Lower lobe of right lung (tissue), 2 donors: ENCODE measurements at places on chromosomes 2 and 18.

- DNase-seq: no peak
Observed at GRCh38 chr2:54559593-54560145, 103.5 kb downstream of the SPTBN1 start.

- DNase-seq: no peak
Observed at GRCh38 chr18:9757827-9758621, 49.9 kb downstream of the RAB31 start.

DNA sequence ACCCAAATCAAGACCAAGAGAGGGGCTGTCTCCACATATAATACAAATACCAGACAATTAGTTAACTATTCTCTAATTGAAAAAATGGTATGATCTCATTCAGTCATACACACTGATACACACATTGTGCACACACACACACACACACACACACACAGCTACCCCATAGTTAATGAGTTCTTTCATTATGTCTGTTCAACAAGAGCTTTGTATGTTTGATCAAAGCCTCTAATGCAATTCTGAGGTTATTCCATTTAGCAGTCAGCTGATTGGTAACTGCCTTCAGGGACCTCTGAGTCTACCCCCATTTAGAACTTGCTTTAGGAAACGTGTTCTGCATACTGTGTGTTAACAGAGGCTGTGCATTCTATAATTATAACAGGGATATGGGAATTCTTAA lies 741.4 kb upstream of the LRRTM4 start:
- DNase-seq: no peak

- no peak for DNase-seq
Observed at GRCh38 chr2:135451966-135452365, 79.1 kb downstream of the ZRANB3 start.

GRCh38 chr2:26668041-26668440 lies 24.5 kb upstream of the KCNK3 start:
- no peak for DNase-seq

DNA sequence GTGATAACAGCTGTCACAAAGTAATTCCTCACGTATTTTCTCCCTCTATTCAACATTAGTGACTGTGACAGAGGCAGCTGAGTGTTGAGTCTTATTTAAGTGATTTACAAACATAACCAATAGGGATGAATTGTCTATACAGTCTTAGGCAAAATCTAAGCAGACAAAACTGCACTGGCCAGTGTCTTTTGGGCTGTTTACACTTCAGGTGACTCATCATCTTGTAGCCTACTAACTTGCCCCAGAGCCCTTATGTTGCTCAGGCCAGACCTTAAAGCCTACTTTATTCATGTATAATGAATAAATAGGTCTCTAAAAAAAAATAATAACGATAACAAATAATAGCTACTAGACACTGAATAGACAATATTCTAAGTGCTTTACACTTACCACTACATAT lies 17.2 kb downstream of the THOC1 start:
- no peak for DNase-seq

DNA sequence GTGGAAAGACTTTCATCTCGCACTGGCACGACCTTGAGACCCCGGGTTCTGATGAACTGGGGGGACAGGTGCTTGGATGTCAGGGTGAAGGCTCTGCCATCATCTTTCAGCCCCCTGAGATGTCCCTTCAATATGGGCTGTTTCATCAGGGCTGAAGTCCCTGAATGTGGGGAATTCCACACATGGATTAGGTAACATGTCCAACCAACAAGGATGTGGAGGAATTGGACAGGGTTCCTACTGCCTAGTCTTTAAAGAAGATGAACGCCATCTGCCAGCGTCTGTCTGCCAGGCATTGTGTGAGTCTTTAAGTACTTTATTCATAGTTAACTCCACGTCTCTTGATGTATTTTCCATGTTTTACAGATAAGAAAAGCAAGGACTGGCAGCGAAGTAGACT lies 5.9 kb upstream of the GRHL1 start:
- no peak for DNase-seq

- DNase-seq: no peak
Observed at GRCh38 chr2:162972383-162972782, 133.8 kb upstream of the KCNH7 start.

DNA sequence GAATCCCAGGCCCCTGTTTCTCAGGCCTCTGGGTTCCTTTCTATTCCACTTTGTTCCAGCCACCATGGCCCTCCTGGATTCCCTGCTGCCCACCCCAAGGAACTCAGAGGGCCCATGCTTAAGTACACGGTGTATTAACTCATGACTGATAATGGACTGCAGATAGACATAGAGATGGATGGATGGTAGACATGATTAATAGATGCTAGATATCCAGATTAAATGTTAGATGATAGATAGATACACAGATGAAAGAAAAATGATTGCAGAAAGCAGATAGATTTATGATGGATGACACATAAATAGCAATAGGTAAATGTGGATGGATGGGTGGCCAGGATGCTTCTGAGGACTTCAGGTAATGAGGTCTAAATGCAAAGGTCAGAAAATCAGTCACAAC lies 278.0 kb downstream of the CELF4 start:
- no peak for DNase-seq

DNA sequence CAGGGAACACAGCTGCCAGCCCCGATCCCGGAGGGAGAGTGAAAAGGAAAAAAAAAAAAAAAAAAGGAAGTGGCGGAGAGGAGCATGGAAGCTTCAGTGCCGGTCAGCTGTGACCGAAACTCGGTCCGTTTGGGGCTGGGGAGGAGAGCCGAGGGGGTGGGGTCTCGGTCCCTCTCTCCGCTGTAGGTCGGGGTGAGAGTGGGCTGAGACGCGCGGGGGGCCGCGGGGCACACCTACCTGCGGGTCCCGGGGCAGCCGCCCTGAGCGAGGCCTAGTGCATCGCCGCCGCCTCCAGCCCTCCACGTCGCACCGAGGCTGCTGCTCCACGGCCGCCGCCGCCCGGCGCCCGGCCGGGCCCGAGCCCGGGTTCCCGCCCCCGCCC lies 536 bp downstream of the VPS54 start:
- peak; percentile 75 for DNase-seq

GRCh38 chr2:224956706-224957105 lies 85.6 kb downstream of the DOCK10 start:
- DNase-seq: no peak

DNA sequence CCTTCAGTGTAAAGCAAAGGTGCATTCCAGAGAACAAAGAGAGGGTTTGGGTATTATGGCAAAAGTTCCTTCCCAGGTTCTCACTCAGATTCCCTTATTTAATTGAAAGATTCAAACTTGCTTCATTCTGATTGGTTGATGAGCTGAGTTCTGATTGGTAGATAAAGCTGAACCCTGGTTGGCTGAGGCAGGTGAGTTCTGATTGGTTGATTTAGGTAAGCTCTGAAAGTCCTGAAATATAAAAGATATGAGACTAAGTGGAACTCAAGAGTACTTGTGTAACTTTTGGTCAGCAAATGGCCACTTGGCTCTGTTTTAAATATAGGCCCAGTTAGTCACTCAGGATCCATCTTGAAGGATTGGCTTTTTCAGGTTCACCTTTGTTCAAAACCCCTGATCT lies 99.8 kb upstream of the FBXO11 start:
- no peak for DNase-seq

DNA sequence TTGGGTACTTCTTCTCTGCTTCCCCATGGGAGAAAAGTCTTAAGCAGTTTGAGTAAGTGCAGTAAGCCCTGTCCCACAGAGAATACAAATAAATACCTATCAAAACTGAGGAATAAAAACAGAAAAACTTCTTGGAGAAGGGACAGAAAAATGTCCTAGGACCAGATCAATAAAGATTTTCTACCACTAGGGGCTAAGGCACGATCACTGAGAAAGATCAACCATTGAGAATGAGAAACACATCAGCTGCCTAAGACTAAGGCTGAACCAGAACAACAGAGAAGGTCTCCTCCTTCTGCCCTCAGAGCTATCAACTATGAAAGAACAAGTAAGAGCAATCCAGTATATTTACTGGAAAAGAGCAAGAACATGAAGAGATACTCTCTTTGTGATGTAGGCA lies 763.6 kb upstream of the LRRTM1 start:
- DNase-seq: no peak

- no peak for DNase-seq
Observed at GRCh38 chr18:31943878-31944816, 1.2 kb upstream of the TRAPPC8 start.

- DNase-seq: no peak
Observed at GRCh38 chr2:159096901-159097300, 128.5 kb downstream of the TANC1 start.

- no peak for DNase-seq
Observed at GRCh38 chr18:49934457-49934856, 121.1 kb upstream of the ACAA2 start.

- no peak for DNase-seq
Observed at GRCh38 chr2:189372688-189373257, 68.5 kb upstream of the WDR75 start.

GRCh38 chr2:96493072-96493471 lies 12.1 kb downstream of the NEURL3 start:
- DNase-seq: no peak

GRCh38 chr2:43751476-43751990 lies 22.3 kb upstream of the DYNC2LI1 start:
- DNase-seq: no peak

DNA sequence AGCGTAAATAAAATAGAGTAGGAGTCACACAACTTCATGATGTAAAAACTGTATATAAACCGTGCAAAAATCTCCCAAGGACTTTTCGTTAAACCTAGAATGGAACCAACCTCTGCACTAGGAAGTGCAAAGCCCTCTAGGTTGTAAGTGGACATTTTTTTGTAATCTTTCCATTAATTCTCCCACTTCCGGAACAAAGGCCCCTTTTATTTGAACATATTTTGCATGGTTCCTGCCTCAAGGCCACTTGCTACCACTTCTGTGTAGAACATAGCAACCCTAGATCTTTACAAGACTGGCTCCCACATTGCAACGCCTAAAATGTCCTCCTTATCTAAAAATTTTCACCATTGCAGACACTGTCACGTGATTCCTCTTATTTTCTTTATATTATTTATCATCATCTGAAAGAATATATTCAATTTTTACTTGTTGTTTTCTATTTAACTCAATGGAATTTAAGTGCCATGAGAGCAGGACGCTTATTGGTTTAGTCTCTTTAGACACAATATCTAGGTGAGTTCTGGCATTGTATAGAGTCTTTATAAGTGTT lies 249.6 kb upstream of the TMEFF2 start:
- no peak for DNase-seq

DNA sequence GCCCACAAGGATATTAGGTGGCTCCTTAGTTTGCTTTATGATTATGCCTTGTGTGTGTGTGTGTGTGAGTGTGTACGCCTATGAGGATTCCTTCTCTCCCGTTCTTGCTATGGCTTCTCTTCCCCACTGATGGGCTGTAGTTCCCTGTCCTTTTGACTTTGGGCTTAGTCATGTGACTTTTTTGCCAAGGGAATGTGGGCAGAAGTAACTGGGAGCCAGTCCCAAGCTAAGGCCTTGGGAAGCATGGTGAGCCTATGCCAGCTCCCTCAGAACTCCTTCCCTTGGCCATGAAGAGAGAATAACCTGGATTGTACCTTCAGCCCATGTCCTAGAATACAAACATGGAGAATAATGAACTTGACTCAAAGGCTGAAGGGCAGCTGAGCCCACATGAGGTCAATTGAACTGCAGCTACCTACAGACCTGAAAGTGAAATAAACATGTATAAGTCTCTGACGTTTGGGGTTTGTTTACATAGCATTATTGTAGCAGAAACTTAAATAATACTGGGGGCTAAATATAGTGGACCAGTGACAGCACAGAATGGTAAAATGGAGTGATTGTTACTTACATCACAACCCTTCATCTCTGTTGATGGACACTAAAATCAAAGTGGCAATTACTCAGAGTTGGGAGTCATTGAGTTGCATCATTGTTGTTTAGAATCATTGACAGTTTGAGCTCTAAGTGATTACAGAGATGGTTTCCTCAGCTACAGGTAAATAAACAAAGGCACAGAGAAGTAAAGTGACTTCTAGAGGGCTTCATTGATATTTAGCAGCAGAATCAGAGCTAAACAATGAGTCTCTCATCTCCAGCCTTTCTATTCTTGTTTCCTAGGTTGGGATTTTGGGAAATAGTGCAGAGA lies 15.3 kb upstream of the IL36G start:
- DNase-seq: no peak

GRCh38 chr2:216490061-216490460 lies 8.6 kb upstream of the RPL37A start:
- DNase-seq: no peak

GRCh38 chr2:127563458-127564428 lies 28.3 kb downstream of the MYO7B start:
- DNase-seq: no peak

GRCh38 chr2:158187908-158188307 lies 86.2 kb downstream of the UPP2 start:
- DNase-seq: no peak

- no peak for DNase-seq
Observed at GRCh38 chr2:121489284-121489683, 41.4 kb upstream of the RNU4ATAC start.

DNA sequence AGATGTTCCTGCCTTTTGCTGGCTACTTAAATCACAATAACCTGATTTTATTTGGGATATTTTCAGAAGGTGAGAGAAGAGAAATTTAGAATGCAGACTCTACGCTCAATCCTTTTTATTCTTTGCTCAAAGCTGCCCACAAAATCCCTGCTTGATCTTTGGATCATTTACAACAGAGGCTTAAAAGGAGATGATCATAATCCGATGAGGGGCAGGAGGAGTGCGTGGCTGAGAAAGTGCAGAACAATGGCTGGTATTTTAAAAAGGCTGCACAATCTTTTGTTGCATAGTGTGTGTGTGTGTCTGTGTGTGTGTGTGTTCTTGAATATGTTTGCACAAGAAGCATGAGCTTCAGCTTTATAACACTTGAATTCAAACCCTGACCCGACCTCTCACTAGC lies 256.3 kb upstream of the MYT1L start:
- DNase-seq: no peak

- DNase-seq: no peak
Observed at GRCh38 chr2:173667014-173667413, 298.2 kb downstream of the SP3 start.

GRCh38 chr2:28413152-28413898 lies 20.7 kb downstream of the FOSL2 start:
- no peak for DNase-seq

- DNase-seq: no peak
Observed at GRCh38 chr2:117858336-117858735, 43.8 kb downstream of the DDX18 start.

DNA sequence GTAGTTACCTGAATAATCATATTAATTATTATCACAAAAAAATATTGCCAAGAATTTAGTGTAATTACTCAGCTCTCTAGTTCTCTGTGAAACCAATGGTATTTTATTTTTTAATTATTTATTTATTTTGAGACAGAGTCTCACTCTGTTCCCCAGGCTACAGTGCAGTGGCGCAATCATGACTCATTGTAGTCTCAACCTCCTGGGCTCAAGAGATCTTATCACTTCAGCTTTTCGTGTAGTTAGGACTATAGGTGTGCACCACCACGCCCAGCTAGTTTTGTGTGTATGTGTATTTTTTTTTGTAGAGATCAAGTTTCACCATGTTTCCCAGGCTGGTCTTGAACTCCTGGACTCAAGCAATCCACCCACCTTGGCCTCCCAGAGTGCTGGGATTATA lies 440.4 kb upstream of the CDH20 start:
- no peak for DNase-seq
